Neural crest cell (in vitro differentiated cells): ENCODE measurements at places on chromosomes 1 and 21.

- DNase-seq: no peak
These were observed 940 bp upstream of the PLA2G2C start for GRCh38 chr1:20187103-20187812.

DNA sequence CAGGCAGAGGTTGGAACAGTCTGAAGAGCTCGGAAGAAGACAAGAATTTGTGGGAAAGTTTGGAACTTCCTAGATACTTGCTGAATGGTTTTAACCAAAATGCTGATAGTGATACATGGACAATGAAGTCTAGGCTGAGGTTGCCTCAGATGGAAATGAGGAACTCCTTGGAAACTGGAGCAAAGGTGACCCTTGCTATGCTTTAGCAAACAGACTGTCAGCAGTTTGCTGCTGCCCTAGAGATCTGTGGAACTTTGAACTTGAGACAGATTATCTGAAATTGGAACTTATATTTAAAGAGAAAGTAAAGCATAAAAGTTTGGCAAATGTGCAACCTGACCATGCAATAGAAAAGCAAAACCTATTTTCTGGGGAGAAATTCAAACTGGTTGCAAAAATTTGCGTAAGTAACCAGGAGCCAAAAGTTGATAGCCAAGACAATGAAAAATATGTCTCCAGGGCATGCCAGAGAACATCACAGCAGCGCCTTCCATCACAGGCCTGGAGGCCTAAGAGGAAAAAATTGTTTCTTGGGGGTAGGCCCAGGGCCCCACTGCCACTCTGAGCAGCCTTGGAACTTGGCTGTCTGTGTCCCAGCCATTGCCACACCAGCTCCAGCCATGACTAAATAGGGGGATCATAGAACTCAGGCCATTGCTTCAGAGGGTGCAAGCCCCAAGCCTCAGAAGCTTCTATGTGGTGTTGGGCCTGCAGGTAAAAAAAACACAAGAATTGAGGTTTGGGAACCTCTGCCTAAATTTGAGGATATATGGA is 675.3 kb downstream of the LTN1 start:
- no peak for DNase-seq

GRCh38 chr1:62187548-62187947 is 7.1 kb upstream of the L1TD1 start:
- no peak for DNase-seq

- no peak for DNase-seq
These were observed 18.8 kb downstream of the KCNC4 start for GRCh38 chr1:110228869-110229268.

DNA sequence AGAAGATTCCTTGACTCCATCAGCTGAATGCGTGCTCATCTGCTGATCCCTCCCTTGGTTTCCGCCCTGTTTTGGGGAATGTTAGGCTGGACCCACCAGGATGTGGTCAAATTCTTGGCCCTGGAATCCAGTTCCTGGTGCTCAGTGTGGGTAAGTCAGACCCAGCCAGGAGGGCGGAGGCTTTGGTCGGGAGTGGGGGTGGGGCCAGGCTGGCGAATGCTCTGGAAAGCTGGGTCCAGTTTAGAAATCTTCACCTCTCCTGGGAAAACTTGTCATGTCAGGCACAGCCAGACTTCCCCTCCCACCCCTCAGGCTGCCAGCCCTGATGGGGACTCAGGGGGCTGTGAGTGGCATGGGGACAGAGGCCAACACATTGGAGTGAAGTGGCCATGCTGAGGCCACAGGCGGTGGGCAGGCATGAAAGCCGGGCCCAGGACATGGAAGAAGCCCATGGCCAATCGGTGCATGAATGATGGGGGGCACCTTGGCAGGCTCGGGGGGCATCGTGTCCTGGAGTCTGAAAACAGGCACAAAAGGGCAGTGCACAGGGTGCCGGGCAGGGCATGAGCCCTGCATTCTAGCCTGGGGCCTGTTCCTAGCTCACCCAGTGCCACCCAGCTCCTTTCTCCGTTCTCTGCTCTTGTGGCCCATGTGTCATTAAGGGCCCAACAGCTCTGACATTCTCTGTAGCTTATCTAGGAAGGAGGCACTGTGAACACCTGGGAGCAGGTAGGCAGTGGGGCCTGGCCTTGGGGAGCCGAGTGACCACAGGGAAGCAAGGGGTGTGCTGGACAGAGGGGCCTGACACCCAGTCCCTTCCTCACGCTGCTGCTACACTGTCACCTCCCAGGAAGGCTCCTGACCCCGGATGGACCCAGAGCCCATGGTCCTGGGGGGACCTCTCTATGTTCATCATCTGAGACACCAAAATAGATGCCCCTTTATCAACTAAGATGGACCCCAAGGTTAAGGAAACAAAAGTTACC is 14.6 kb upstream of the PADI1 start:
- no peak for DNase-seq

GRCh38 chr1:232578651-232579195 is 51.2 kb downstream of the SIPA1L2 start:
- no peak for DNase-seq

DNA sequence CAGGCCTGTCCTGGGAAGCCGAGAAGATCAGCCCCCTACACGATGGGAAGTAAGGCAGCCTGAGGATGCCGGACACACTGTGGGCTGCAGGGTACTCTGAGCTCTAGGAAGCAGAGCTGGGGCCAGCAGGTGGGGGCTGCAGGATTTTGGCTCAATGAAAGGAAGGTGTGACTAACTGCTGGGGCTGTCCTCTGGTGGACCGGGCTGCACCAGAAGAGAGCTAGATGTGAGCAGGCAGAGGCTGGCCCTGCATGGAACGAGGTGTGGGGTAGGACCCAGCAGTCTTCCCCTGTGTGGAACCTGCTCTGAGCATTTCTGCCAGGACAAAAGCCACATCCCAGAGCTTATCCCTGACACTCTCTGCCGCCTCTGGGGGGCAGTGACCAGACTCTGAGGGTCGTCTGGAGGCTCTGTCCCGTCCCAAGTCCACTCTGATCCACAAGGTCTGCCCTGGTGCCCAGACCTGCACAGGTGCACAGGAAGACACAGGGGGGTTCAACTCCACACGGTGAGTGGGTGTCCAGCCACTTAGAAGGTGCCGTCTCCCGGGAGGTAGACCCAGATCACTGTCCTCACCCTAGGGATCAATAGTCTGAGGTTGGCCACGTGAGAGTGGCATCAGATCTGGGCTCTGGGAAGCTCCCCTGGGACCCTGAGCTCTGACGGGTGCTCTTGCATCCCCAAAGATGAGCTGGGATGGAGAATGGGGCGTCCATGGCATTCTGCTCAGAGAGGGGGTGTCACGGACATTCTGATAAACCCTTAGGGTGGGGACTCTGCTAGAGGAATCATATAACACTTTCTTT is 187.6 kb upstream of the VAMP3 start:
- no peak for DNase-seq
